ENCODE measurements at places on chromosomes 11 and 22.

- DNase-seq = no peak
Measured at GRCh38 chr11:69058511-69059270, 10.0 kb downstream of the TPCN2 start.

DNA sequence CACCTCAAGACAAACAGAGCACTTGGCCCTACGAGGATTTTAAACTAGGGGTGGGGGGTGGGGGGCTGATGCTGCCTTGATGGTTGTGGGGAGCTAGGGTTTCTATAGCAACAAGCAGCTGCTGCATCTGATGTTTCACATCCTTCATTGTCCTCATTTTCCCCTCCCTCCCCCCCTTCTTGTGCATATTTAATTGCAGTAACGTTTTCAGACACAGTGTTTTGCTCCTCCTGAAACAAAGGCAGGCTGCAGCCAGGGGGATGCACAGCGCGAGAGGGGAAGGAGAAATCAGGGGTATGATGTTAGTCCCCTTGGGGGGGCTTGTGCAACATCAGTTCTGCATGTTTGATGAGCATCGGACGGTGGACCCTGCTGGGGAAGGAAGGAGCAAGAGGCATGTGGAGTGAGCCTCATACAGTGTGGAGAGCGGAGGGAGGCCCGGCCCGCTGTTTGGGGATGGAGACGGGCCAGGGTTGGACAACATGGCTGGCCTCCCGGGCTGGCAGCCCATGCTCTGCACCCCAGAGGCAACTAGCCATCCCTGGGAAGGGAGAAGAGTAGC lies 208.3 kb downstream of the CEP164 start:
- no peak for DNase-seq

DNA sequence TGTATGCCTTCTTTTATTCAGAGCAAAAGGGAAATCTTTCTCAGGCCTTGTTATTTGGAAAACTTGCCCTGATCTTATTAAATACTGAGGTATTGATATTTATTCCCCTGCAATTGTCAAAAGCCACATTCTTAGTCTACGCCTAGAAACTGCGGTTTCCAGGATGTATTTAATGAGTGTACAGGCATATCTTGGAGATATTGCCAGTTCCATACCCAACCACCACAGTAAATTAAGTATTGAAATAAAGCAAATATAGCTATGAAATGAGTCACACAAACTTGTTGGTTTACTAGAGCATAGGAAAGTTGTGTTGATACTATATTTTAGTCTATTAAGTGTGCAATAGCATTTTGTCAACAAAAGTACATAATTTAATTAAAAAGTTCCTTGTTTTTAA lies 152.7 kb upstream of the CCDC179 start:
- DNase-seq = no peak

DNA sequence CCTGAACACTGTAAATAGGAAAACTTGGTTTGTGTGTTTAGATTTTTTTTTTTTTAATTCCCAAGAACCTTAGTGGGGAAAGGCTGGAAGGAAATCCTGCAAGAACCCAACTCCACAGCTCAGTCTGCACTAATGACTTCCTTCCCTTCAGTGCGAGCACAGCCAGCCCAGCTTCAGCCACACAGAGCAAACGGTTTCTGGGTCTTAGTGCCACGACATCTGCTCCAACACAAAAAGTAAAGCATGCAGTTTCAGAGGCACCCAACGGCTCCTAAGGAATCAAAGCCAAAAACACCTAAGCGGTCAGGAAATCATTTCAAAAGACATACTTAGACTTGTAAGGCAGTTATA lies 236.1 kb downstream of the TTC28 start:
- no peak for DNase-seq

Data from stimulated activated CD4-positive, alpha-beta T cell treated with anti-CD3 and anti-CD28 coated beads, Interleukin-1b, Interleukin-23, amount 100 ng/mL, for 1 hour (primary cell).